ENCODE measurements at places on chromosomes 13 and 19.

- DNase-seq = peak; percentile 77
These were observed 15.4 kb downstream of the TLE5 start for GRCh38 chr19:3046698-3047495.

GRCh38 chr19:32200312-32201038, 144.9 kb upstream of the ZNF507 start:
- no peak for DNase-seq

DNA sequence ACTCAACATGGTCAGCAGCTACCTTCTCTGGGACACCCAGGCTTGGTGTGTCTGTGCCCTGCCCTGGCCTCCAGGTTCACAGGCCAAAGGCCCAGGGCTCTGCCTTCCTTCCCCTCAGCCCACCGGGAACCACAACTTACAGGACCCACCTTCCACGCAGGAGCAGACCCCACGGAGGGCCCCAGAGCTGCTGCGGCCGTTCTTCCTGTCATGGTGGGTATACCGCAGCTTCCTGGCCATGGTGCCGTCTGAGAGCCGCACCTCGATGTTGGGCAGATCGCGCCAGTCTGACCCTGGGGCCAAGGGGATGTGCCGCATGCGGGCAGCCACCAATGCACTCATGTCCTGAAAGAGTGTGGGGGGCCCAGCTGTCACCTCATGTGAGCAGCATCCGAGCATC, 17.2 kb upstream of the EIF3G start:
- DNase-seq = no peak

DNA sequence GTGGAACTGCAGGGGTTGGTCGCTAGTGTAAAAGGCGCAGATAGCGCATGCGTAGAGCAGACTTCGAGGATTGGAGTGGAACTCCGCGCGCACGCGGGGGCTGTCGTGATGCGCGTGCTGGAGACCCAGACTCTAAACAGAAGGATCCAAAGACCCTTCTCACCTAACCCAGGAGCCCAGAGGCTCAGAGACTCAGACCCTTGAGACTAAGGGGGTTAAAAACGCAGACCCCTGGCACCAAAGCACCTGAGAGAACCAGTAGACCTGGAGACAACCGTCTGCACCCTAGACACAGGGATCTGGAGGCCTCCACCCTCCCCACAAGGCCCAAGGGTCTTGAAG, 567 bp upstream of the CTU1 start:
- no peak for DNase-seq

DNA sequence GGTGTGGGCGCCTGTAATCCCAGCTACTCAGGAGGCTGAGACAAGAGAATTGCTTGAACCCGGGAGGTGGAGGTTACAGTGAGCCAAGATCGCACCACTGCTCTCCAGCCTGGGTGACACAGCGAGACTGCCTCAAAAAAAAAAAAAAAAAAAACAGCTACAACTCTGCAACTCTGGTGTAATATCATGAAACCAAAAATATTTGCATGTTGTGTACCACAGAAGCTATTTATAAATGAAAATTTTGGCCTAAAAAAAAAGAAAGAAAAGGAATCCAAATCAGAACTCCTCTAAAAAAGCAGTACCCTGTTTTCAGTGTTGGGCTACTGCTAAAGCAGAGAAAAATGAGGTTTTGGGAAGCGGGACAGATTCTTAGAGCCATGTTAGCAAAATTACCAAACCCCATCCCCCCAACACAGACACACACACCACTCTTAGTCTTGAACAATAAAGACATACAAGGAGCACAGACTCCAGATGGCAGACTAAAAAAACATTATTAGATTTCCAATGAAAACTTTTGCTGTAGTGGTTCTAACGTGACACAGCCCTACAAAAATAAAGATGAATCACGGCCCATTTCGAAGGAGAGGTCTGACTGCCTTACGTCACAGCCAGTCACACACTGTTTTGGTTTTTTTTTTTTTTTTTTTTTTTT, 51.5 kb downstream of the INSR start:
- no peak for DNase-seq

DNA sequence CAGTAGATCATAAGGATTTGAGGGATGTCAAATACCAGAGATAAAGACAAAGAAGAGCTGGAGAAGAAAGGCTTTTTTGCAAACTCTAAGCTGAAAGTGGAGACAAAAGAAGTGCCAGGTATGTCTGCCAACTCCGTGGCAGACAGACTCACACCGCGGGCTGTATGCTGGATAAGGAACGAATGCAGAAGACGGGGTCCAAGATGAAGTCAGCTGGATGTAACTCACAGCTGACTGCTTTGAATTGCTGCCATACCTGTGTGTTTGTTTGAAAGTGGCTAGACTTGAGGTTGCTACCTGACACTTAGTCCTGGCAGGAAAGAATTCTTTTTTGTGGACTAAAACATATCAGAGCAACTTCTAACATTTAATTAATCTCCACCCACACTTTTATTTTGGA, 398.8 kb downstream of the DLEU7 start:
- no peak for DNase-seq

DNA sequence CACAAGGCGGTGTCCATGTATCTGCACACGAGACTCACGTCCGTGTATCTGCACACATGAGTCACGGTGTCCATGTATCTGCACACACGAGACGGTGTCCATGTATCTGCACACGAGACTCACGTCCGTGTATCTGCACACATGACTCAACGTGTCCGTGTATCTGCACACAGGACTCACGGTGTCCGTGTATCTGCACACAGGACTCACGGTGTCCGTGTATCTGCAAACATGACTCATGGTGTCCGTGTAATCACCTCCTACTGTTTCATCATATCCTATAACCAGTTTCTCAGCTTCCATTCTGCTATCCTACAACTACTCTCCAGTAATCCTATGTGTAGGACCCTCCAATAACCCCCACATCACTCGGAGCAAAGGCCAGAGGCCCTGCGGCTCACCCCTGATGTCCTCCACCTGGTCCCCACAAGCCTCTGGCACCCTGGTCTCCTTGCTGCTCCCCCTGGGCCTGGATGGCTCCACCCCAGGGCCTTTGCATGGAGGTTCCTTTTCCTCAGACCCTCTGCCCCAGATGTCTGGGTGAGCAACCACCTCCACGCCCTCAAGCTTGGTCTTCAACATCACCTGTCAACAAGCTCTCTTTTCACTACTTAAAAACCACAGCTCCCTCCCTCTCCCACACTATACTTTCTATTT, 2.5 kb upstream of the TMEM255B start:
- DNase-seq = no peak

DNA sequence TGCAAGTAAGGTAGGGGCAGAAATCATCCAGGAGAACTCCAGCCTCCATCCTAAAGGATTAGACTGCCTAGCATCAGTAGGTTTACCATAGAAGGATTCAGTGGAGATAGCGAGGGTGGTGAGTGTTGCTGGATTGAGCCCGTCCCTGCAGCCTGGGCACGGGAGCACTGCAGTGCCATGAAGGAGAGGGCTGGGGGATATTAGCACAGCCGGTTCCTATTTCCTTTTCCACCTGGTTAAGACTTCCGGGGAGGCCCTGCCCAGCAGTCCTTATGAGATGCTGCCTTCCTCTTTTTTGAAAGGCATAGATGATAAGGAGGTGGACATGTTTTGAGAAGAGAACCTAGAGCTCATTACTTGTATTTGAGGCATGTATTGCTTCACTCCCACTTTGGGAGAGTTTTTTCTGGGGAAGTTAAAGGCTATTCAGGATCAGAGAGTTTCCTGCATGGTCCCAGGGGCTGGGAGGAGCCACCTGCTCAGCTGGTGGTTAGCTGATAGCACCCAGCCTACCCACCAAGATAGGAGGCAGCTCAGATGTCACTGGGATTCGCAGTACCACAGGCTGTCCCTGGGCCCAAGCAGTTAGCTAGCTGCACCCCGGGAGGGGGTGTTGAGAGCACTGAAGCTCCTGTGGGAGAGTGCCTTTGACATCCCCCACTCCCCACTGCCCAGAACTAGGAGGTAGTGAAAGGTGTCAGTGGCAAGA, 17.2 kb downstream of the ACTN4 start:
- peak; percentile 81 for DNase-seq

- no peak for DNase-seq
These were observed 246.3 kb downstream of the LACC1 start for GRCh38 chr13:44125943-44126469.

GRCh38 chr13:69389899-69390298, 717.7 kb upstream of the ATXN8OS start:
- DNase-seq = no peak

GRCh38 chr13:75425216-75426009, 56.6 kb downstream of the TBC1D4 start:
- no peak for DNase-seq

DNA sequence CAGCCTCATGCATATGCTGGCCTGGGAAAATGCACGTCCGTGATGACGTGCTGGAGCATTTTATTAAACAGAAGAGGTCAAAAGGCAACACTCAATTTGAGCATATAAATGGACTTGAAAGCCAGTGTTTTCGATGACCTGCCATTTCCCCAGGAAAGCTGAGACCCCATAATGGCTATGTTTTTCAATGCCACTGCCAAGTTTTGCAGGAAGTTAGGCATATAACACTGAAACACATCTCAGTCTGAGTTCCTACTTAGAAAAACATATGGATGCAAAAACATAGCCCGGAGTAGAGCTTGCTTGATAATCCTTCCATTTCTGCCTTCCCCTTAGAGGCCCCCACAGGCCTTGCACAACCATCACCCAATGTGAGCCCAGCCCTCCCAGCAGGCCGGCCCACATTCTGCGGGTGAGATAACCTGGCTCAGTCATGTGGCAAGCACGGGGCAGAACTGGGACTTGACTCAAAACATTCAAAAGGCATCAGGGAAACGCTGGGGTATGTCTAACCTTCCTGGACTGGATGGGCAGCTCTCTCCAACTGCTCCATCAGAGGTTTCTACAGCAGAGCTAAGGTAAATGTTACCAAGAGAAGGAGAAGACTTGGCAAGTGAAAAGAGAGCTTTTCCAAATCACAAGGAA, 24.9 kb downstream of the EPS15L1 start:
- peak; percentile 57 for DNase-seq

GRCh38 chr19:16627928-16628182, 149 bp downstream of the MED26 start:
- no peak for DNase-seq

GRCh38 chr13:51674276-51674675, 90.0 kb downstream of the WDFY2 start:
- no peak for DNase-seq

DNA sequence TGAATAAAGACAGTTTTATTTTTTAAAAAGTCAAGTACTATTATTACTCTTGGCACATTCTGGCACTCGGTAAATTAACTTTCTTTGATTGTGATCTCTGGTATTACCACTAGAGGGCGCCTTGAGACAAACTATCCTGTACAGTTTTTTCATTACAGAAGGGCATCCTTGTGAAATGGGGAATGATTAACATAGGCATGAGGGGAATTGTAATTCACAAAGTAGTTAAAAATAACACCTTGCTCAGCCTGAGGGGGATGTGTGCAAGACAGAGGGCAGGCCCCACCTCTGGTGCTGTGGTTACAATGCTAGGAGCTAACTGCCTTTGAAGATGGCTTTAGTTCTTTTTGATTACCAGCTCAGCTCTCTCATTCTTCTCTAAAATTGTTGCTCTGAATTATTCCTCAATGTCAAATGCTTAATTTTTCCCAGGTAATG, 24.2 kb upstream of the C1QTNF9B start:
- peak; percentile 12 for DNase-seq

- no peak for DNase-seq
These were observed 561 bp upstream of the GJA3 start for GRCh38 chr13:20161275-20161950.

DNA sequence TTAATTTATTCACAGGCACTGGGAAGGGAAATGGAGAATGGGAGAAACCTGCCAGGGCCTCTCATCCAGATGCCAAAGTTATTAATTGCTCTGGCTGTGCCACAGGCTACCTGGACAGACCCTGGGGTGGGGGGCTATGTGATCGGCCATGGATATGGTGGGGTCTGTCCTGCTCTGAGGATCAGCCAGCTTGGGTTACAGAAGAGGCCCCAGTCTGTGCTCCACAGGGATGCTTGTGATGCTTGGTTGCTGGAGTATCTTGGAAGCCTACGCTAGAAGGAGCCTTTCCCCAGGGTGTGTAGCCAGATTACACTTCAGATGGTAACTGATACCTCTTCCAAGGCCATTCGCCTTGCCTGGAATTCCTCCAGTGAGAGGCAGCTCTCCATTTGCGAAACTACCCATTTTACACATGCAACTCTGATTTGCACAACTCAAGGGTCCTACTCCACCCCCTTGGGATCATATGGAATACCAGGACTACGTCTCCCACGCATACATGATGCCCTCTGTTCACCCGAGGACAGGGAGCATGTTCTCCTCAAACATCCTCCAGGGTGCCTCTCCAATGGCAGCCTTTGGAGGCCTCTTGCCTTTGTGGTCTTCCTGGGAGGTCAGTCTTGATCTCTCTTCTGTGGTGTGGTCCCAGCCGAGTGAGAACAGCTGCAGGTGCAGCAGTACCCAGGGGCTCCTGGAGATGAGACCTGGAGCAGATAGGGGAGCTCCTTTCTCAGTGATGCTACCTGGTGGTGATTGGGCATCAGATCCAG, 186.6 kb upstream of the TSHZ3 start:
- DNase-seq = no peak

- no peak for DNase-seq
These were observed 33.8 kb upstream of the ONECUT3 start for GRCh38 chr19:1719519-1719918.

DNA sequence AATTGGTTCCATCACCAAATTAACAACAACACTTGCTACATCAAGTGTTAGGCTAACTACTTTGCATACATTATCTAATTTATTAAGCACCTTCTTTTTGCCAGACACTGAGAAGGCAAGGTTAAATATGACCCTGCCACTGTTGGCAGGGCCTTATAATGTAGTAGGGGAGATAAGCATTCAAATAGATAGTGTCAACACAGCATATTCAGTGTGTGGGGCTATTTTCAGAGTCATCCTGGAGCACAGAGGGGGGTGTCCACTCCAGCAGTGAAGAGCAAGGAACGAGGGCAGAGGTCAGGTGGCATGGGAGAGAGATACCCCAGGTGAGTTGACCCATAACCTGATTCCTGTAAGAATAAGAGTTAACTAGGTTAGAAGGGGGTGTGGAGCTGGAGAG, 121.6 kb downstream of the COG6 start:
- DNase-seq = no peak

DNA sequence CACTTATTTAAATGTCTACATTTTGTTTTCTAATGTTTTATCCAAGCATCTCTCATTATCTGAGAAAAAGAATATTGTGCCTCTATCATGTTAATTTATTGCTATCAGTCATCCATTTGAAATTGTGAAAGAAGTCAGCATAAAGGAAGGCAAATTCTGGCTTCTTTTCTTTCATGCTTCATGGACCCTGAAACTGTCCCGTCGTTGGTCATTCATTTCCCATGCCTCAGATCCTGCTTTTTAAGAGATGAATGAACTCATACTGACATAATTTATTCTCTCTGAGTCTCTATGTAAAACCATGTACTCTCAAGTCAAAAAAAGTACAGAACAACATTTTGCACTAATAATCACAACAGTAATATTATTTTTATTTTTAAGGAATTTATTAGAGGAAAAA, 2512.0 kb downstream of the PCDH9 start:
- no peak for DNase-seq

GRCh38 chr19:18202778-18203407, 949 bp downstream of the RAB3A start:
- DNase-seq = peak; percentile 69

- no peak for DNase-seq
These were observed 97.9 kb upstream of the RNF113B start for GRCh38 chr13:98274921-98275487.
